ENCODE measurements at places on chromosomes 16 and 17.

GRCh38 chr17:61720016-61720795 is 129.2 kb upstream of the NACA2 start:
- no peak for DNase-seq

DNA sequence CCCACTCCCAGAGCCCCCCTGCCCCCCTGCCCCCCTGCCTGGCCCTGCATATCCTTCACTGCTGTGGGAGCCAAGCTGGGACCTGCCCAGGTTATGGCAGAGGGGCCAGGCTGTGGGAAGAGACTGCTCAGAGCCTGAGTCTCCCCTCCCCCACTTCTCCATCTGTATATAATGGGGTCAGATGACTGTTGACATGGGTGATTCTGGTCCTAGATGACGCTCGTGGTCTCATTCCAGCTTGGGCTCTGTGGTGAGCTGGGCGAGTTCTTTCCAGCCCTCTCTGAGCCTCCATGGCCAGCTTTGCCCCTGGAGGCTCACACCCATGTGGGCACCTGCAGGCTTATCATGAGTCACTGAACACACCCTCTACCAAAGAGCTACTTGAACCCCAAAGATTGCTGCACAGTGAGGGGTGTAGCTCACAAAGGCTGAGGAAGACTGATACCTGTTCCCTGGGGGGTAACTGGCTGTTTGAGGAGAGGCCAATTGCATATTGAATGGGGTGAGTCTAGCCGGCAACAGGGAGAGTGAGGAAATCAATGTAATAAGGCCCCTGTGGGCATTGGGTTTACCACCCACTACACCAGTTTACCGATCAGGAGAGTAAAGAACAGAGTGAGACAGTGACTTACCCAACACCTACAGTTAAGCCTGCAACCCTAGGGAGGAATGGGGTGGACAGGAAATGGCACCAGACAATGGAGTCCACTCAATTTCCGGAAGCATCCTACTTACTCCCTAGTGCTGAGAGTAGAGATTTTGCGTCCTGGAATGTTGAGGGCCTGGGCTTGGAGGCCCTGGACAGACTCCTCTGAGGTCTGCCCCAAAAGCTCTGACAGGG is 4.2 kb upstream of the SREBF1 start:
- DNase-seq: no peak

DNA sequence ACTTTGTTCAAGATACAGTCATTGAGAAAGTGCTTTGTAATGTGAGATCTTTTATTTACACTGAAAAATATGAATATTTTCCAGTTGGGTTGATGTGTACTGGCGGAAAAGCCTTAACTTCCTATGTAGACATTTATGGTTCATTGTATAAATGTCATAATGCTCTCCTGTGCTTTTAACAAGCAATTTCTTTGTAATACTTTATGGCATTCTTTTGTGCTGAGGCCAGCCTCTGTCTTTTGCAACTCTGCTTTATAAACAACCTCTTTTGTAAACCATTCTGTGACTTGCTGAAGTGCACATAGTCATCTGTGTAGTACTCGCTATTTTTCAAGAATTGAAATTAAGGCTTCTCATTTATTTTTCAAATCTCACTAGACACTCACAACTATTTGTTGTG is 291.2 kb downstream of the CDH11 start:
- no peak for DNase-seq

DNA sequence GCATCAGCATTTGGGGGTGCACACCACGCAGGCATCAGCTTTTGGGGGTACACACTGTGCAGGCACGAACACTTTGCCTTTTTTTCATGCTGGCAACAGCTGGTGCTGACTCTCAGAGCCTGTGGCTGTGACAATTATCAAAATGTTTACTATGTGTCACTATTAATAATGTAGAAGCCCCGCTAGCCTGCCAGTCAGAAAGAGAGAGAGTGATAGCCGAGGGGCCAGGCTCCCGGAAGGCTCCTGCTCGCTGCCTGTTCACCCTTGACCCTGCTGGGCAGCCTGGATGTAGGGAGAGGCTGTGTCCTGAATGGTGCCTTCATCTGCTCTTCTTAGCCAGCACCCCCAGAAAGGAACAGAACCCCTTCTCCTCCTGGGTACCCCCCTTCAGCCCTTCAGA is 61.9 kb downstream of the SDK2 start:
- DNase-seq: no peak

- no peak for DNase-seq
Observed at GRCh38 chr17:3978421-3979289, 14.4 kb upstream of the ATP2A3 start.

GRCh38 chr17:49193513-49194296 is 16.7 kb downstream of the GNGT2 start:
- no peak for DNase-seq

DNA sequence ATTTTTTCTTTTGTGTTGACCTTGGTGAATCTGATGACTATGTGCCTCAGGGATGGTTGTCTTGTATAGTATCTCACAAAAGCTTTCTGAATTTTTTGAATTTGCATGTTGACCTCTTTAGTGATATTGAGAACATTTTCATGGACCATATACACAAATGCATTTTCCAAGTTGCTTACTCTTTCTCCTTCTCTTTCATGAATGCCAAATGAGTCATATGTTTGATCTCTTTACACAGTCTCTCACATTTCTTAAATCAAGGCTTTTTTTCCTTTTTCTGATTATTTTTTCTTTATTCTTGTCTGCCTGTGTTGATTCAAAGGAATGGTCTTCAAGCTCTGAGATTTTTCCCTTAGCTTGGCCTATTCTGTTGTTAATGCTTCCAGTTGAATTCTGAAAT is 46.6 kb upstream of the KCNJ16 start:
- no peak for DNase-seq

- DNase-seq: no peak
Observed at GRCh38 chr17:37818689-37819088, 73.8 kb upstream of the HNF1B start.

DNA sequence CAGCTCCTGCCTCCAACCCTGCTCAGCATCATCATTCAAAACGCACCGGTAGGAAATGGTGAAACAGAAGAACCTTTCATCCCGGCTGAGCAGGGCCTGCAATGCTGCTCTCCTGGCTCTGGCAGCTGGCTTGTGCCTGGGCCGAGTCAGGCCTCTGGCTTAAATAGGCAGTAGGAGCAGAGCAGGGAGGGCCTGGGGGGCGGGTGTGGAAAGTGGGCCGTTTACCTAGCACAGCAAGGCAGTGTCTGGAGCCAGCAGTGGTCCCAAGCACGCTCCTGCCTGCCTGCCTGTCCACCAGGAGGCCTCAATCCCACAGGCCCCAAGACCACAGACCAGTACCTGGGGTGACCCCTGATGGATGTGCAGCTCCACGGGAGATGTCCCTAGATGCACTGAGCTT is 59.3 kb downstream of the SMPD3 start:
- no peak for DNase-seq

DNA sequence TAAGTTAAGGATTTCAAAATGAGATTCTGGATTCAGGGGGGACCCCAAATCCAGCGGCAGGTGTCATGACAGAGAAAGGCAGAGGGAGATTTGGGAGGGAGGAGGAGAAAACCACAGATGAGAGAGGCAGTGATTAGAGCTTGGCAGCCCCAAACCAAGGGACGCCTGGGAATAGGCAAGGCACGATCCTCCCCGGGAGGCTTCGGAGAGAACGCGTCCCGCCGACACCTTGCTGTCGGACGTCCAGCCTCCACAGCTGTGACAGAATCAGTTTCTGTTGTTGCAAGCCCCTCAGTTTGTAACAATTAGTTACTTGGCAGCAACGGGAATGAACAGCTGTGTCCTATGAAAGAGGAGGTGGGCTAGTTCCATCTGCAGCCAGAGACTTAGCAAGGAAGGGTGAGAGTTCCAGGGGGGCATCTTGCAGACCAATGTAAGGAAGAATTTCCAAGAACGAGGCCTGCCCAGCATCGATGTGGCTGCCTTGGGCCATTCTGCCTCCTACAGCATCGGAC is 110.7 kb upstream of the SDK2 start:
- no peak for DNase-seq

GRCh38 chr17:15738066-15738465 is 6.0 kb downstream of the TBC1D26 start:
- no peak for DNase-seq
